ENCODE measurements at places on chromosomes 16 and 17.

GRCh38 chr17:68011199-68011665 lies 15.0 kb upstream of the C17orf58 start:
- no peak for DNase-seq

DNA sequence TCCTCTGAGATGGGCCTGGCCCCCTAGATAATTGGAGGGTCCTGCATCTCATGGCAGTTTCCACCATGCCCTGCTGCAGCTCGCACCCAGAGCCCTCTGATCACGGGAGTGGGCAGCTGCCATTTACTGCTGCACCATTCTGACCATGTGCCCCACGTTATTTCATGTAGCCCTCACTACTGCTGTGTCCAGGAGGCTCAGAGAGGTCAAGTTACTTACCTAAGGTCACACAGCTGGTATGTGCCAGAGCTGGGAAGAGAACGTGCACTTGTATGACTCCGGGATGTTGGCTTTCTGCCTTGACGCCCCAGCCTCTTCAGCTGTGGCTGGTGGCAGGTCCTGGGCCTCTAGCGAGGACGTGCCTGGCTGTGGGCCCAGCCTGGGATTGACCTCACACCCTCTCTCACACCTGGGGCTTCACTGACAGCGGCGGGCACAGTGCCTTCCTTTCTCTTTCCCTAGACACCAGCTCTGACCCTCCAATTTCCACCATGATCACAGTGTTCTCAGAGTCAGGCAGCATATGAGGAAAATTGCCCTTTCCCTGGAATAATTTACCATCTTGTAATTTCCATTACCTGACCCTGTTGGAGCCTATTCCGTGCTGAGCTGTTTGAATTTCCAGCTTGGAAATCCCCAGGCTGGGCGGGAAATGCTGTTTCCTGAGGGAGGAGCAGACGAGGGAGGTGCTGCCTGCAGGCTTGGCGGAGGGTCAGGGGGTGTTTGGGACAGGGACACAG lies 18.5 kb upstream of the DOC2B start:
- no peak for DNase-seq

DNA sequence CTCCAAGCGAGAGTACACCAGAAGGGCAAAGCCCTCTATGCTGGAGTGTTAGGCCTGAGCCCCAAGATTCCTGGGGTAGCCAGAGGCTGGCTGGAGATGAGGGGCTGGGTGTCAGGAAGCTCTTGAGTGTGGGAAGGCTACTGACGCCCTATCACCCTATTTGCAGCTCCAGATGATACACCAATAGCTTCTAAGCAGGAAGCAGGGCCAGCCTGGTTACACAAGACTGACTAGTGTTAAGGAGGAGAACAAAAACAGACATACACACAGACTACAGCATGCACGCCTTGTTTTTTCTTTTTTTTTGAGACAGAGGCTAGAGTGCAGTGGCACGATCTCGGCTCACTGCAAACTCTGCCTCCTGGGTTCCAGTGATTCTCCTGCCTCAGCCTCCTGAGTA lies 15.9 kb downstream of the POLR3K start:
- DNase-seq = no peak

- DNase-seq = no peak
Measured at GRCh38 chr16:6897876-6898485, 434.7 kb upstream of the RBFOX1 start.

- no peak for DNase-seq
Measured at GRCh38 chr17:79922116-79922601, 82.9 kb upstream of the CBX4 start.

All from T1000 (cell line).